ENCODE measurements at places on chromosomes 1 and 21.

DNA sequence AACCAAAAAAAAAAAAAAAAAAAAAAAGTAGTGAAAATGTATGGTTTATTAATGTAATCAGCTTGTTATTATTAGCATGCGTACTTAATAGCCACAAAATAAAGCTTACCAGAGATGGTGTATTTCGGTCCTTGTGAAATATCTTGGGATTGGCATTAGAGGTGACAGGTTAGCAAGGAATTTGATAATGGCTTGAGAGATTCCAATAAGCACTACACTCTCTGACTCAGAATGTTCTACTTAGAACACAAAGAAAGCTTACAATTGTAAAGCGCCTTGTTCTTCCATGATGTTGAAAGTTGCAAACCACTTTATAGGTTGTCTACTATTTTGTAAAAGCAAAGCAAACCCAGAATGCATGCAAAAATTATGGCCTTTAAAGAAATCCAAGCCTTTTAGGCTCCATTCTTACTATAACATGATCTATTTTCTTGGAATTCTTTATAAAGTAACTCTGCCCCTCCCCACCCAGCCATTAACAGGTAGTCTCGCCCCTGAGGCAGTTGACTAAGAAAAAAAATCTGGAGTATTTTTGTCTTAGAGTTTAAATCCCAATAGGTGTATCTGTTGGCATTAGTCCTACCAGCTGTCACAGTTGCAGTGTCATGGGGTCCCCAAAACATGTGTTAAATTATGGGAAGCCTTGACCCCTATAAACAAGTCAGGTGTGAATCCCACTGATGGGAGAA lies 129.2 kb downstream of the DHRS3 start:
- DNase-seq = no peak

DNA sequence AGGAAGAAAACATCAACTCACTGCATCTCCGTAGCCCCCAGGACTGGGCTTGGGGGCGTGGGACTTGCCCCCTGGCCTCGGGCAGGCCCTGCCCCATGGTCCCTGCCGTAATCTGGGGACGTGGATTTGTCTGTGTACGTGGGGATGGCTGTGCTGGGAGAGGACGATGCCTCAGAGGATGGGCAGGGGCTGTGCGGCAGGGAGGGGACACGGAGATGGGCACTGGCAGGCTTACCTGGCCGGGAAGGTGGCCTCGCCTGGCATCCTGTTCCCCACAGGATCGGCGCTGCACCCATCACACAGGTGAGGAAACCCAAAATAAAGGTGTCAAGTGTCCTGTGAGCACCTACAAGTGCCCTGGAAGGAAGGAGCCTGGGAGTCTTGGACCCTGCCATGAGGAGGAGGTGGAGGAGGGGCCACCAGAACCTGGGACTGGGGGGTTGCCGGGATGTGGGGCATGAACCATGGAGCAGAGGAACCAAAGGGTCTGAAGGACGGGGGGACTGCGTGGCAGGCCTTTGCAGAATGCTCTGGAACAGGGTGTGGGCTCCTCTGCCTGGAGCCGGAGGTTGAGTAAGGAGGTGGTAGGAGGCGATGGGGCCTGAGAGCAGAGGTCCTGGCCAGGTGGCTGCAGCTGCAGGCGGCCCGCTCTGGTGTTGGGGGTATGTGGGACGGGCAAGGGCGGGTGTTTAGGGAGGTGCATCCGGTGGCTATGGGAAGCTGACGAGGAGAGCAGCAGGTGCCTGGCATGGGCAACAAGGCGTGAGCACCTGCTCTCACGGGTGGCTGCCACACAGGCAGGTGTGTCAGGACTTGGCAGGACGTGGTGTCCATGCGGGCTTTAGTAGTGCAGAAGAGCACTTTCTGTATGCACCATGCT lies 27.8 kb upstream of the LRRC3 start:
- DNase-seq = no peak

- DNase-seq = no peak
Measured at GRCh38 chr1:48387409-48387808, 84.6 kb downstream of the SPATA6 start.

GRCh38 chr1:179047636-179047997 lies 21.9 kb downstream of the FAM20B start:
- DNase-seq = no peak

- DNase-seq = no peak
Measured at GRCh38 chr21:38170704-38171682, 85.8 kb upstream of the KCNJ15 start.

- DNase-seq = no peak
Measured at GRCh38 chr1:181062836-181063428, 25.6 kb upstream of the IER5 start.

DNA sequence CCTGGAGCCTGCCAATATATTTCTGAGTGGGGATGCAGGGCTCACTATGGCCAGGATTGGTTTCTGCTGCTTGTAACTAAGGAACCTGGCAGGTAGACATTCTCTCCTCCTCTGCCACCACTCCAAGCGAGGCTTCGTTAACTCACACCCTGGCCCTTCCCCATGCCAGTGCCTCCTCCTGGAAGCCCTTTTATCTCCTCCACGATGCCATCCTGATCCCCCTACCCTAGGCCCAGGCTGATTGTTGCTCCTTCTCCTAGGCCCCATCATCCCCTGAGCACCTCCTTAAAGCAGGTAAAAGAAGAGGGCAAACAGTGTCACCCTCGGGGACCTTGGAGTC lies 118.5 kb downstream of the DMRTB1 start:
- no peak for DNase-seq
